Activated CD8-positive, alpha-beta memory T cell treated with anti-CD3 and anti-CD28 coated beads, Interleukin-2, amount 10 ng/mL, durations not matched to agents 7 days and 5 days (primary cell): ENCODE measurements at places on chromosomes 16 and 17. TPM values are rescaled to one million over a fixed set of nuclear protein-coding genes. Genes with fewer than 3 reads are reported as not detected.

Gene ZFP90
- 32.1 TPM for total RNA-seq

- H3K27ac ChIP-seq: no peak overlapping the region
- H3K4me1 ChIP-seq: peaks cover 3% of the 10 kb centered on the region
- H3K27me3 ChIP-seq: no peaks in the 10 kb centered on the region
- no peak for DNase-seq
- H3K4me3 ChIP-seq: no peak overlapping the region
Observed at GRCh38 chr16:87169509-87169995, 147.6 kb downstream of the C16orf95 start.

Gene PPM1E
- 0.07 TPM for total RNA-seq

DNA sequence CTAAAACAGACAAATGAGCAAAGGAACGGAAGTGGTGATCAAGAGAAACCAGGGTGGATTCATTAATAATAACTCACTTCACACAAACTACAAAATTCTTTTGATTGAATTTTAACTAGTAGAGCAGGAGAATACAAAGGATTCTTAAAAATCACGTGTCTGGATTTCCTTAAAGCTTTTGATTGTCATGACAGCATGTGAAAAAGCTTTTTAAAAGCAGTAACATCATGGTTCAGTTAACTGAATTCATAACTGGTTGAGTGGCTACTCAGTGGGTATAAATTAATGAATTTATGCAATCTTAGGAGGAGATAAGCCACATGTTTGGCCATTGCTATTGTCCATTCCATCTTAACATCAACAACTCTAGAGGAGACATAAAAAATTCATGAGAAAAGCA is 333.2 kb downstream of the SLC39A11 start:
- H3K4me1 ChIP-seq: no peaks in the 10 kb centered on the region
- DNase-seq: no peak
- no peak overlapping the region for H3K27ac ChIP-seq

DNA sequence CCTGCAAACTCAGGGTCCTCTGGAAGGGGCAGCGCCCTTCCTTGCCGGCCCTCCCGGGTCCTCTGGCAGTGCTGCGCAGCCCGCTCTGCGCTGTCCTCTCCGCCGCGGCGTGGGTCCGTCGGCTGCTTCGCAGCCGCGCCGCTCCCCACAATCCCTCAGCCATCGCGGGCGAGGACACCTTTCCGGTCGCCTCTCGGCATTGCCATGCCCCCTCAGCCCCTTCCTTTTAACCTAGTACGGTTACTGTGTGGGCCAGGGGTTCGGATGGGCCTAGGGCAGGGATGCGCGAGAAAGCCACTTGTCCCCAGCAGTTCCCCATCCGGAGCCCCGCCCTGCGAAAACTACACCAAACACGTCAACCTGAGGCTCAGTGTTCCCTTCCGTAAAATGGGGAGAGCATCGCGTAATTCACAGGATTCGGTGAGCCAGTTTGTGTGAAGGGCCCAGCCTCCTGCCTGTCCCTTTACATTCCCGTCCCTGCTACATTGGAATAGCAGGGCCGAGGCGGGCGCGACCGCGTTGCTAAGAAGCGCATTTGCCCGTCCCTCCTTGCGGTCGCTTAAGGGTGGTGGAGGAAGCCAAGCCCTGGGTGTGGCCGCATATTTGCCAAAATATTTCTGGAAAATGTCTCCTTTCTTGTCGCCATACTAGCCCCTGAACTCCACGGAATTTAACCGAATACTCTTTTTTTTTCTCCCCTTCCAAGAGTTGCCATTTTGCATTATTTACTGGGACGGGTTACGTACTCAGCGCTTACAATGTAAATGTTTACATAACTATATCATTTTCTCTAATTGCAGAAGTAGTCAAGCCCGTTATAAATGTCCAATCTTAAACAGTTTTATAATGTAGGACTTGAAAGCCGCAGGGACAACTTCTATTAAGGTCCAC is 13.2 kb downstream of the COPZ2 start:
- peak overlapping the region; percentile 84 for H3K4me3 ChIP-seq
- peak overlapping the region; percentile 78 for H3K27ac ChIP-seq
- H3K4me1 ChIP-seq: peaks cover 36% of the 10 kb centered on the region
- peaks cover 16% of the 10 kb centered on the region for H3K27me3 ChIP-seq

GRCh38 chr16:1964506-1965395 is at the start of gene RPS2:
Gene RPS2, minus strand, starts transcription at chr16:1964826. Its CDS starts 201 bp downstream, at chr16:1964625.
- H3K4me1 ChIP-seq: peaks cover 43% of the 10 kb centered on the region
- peak within 1 kb of the TSS; percentile 88 for H3K4me3 ChIP-seq
- peak within 1 kb of the TSS; percentile 97 for H3K27ac ChIP-seq

Gene ELP5
- total RNA-seq: 56.5 TPM

DNA sequence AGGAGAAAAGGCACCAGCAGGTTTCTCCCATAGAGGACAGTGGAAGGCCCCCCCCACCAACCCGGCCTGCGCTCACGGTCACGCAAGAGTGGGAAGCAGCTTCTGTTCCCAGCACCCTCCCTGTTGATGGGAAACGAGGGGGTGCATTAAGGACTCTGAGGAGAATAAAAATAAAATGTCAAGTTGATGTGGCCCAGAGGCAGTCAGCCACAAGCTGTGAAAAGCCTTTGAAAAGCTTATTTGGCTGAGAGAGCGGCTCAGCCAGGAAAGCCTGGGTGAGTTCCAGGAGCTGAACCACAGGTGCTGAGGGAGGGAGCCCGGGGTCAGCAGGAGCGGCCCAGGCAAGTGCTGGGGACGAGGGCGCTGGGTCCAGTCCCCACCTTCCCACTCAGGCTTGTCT is 26.9 kb upstream of the SPATA32 start:
- no peak for DNase-seq
- H3K27ac ChIP-seq: peak overlapping the region; percentile 49
- H3K4me1 ChIP-seq: peaks cover 49% of the 10 kb centered on the region
- H3K27me3 ChIP-seq: no peaks in the 10 kb centered on the region
- H3K4me3 ChIP-seq: no peak overlapping the region

- peaks cover 13% of the 10 kb centered on the region for H3K4me1 ChIP-seq
- no peak overlapping the region for H3K4me3 ChIP-seq
Observed at GRCh38 chr16:50626868-50627267, 54.2 kb downstream of the SNX20 start.

Gene ST6GALNAC1
- not detected for total RNA-seq

GRCh38 chr16:25957707-25958106 is 265.9 kb downstream of the HS3ST4 start:
- H3K27me3 ChIP-seq: peaks cover 2% of the 10 kb centered on the region
- H3K27ac ChIP-seq: no peak overlapping the region
- no peak for DNase-seq
- no peaks in the 10 kb centered on the region for H3K4me1 ChIP-seq
- no peak overlapping the region for H3K4me3 ChIP-seq
- no peaks in the 10 kb centered on the region for H3K36me3 ChIP-seq

GRCh38 chr17:46150216-46150963 is 42.8 kb downstream of the KANSL1 start:
- peaks cover 75% of the 10 kb centered on the region for H3K4me1 ChIP-seq
- no peaks in the 10 kb centered on the region for H3K27me3 ChIP-seq
- H3K27ac ChIP-seq: no peak overlapping the region
- H3K36me3 ChIP-seq: peaks cover 34% of the 10 kb centered on the region

Gene NPIPB2
- 14.9 TPM for total RNA-seq

GRCh38 chr16:26765087-26765486 is 301.6 kb upstream of the C16orf82 start:
- no peak for DNase-seq
- no peaks in the 10 kb centered on the region for H3K36me3 ChIP-seq
- H3K4me3 ChIP-seq: no peak overlapping the region
- H3K27ac ChIP-seq: no peak overlapping the region

GRCh38 chr17:82959990-82960418 is 119.4 kb upstream of the METRNL start:
- no peaks in the 10 kb centered on the region for H3K27me3 ChIP-seq
- H3K4me1 ChIP-seq: peaks cover 5% of the 10 kb centered on the region
- DNase-seq: no peak

DNA sequence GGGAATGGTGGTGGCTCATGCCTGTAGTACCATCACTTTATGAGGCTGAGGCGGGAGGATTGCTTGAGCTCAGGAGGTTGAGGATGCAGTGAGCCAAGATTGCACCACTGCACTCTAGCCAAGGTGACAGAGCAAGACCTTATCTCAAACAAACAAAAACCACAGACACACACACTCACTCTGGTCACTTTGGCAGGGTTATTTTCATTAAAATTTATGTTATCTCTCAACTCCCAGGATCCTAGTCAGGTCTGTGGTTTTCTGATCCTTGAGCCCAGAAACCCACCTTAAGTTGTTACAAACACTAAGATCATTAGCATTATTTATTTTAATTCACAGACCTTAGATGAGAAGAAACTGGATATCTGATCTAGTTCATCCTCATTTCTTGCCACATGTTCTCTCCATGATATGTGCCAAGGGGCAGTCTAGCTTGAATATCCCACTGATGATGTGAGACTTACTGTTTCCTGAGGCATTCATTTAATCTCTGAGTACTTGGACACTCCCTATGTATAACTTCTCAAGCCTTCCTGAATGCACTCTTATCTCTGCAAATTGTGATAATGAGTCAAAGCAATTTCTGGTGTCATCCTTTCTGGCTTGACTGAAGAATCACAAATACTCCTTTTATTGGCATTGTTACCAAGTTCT is 9.6 kb downstream of the ABHD15 start:
- H3K27ac ChIP-seq: peak overlapping the region; percentile 52
- no peaks in the 10 kb centered on the region for H3K27me3 ChIP-seq
- H3K36me3 ChIP-seq: peaks cover 9% of the 10 kb centered on the region
- no peak overlapping the region for H3K4me3 ChIP-seq

Gene OTOP2
- total RNA-seq: not detected

DNA sequence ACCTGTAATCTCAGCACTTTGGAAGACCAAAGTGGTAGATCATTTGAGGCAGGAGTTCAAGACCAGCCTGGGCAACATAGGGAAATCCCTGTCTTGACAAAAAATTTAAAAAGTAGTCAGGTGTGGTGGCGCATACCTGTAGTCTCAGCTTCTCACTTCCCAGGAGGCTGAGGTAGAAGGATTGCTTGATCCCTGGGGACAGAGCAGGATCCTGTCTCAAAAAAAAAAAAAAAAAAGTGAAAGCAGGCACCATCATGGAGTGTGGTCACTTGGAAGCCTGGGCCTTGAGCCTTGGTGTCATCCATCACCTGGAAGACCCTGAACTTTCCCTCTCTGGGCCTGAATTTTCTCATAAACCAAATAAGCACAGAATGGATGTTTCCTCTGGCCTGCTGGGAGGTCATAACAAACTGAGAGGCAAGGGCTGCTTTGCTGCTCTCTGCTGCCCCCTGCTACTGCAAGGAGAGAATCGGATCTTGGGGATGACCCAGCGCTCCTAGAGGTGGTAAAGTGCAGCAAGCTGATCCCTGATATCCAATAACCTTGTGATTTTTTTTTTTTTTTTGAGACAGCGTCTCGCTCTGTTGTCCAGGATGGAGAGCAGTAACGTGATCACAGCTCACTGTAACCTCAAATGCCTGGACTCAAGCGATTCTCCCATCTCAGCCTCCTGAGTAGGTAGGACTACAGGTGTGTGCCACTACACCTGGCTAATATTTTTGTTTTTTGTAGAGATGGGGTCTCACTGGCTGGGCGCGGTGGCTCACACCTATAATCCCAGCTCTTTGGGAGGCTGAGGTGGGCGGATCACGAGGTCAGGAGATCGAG is 75.9 kb upstream of the RNU2-1 start:
- H3K27me3 ChIP-seq: no peaks in the 10 kb centered on the region
- peak; percentile 40 for DNase-seq
- no peaks in the 10 kb centered on the region for H3K36me3 ChIP-seq
- peaks cover 7% of the 10 kb centered on the region for H3K4me1 ChIP-seq

- H3K27ac ChIP-seq: no peak overlapping the region
- H3K4me3 ChIP-seq: no peak overlapping the region
- H3K36me3 ChIP-seq: no peaks in the 10 kb centered on the region
- peaks cover 2% of the 10 kb centered on the region for H3K27me3 ChIP-seq
Observed at GRCh38 chr17:5921512-5922282, 148.5 kb upstream of the WSCD1 start.

Gene DNAH2
- not detected for total RNA-seq

Gene GRIN2C
- 0.07 TPM for total RNA-seq

GRCh38 chr17:13306310-13306962 is 288.6 kb upstream of the ELAC2 start:
- H3K4me3 ChIP-seq: no peak overlapping the region
- H3K4me1 ChIP-seq: no peaks in the 10 kb centered on the region
- H3K27ac ChIP-seq: no peak overlapping the region
- H3K36me3 ChIP-seq: no peaks in the 10 kb centered on the region

DNA sequence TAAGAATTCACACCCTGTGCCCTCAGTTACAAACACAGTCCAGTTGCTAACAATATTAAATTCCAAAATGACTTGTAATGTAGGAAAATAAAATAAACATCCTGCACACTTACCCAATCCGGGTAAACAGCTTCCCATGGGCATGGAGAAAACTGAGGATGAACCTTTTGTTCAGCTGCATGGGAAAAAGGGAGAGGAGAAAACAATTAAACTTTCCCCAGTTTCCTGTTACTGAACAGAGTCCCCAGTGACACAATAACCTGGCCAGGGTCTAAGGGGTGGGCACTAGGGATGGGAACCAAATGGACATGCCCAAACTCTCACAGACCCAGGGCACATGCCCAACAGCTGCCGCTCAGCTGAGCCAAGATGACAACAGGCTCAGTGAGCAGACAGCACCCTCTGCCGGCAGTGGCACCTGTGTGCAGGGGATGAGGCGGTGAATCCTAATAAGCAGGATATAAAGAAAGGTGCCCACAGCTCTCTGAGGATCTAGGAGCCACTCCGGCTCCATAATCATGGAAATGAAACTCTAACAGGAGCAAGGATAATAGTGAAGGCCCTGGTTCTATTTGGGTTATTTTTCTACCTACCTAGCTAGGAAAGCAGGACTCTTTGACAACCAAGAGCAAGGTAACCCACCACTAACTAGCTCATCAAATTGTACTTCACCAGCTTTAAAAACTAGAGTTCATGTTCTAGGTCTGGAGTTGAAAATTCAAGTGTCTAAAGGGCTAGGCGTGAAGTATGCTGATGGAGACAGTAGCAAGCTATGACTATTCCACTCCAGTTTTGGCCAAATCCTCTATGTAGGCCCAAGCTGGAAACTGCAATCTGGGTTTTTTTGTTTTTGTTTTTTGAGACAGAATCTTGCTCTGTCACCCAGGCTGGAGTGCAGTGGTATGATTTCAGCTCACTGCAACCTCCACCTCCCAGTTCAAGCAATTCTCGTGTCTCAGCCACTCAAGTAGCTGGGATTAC is 58.8 kb downstream of the SMG6 start:
- no peak overlapping the region for H3K4me3 ChIP-seq
- H3K36me3 ChIP-seq: peaks cover 46% of the 10 kb centered on the region
- peak; percentile 91 for DNase-seq

- H3K36me3 ChIP-seq: peaks cover 84% of the 10 kb centered on the region
- H3K4me3 ChIP-seq: no peak overlapping the region
- no peaks in the 10 kb centered on the region for H3K27me3 ChIP-seq
- H3K27ac ChIP-seq: peak overlapping the region; percentile 99
- H3K4me1 ChIP-seq: peaks cover 98% of the 10 kb centered on the region
Observed at GRCh38 chr17:80859002-80859941, 132.4 kb upstream of the CHMP6 start.

DNA sequence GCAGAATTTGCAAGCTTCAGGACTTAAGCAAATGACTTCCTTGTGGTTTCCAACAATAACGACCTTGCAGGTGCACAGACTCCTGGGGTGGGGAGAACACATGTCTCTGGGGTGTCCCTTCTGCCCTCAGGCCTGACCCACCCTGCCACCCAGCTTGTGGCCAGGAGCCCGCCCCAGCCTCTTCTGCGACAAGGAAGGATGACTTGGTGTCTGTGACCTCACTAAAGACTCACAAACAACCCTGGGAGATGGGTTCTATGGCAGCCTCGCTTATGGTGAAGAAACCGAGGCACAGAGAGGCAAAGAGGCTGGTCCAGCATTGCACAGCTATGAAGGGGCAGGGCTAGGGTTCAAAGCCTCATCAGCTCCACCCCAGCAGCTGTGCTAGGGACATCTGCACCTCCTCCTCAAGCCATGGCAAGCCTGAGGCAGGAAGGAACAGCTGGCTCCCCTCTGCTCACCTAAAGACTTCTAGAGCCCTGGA is 2.6 kb downstream of the ATP2A3 start:
- peak overlapping the region; percentile 80 for H3K27ac ChIP-seq
- H3K36me3 ChIP-seq: peaks cover 28% of the 10 kb centered on the region
- H3K4me1 ChIP-seq: peaks cover 49% of the 10 kb centered on the region
- no peaks in the 10 kb centered on the region for H3K27me3 ChIP-seq
